Activated naive CD8-positive, alpha-beta T cell treated with anti-CD3 and anti-CD28 coated beads for 36 hours (primary cell): ENCODE measurements at places on chromosomes 2 and 18. TPM values are rescaled to one million over a fixed set of nuclear protein-coding genes. Genes with fewer than 3 reads are reported as not detected.

- H3K4me3 ChIP-seq, result no peak overlapping the region
- peaks cover 13% of the 10 kb centered on the region for H3K4me1 ChIP-seq
- no peak for DNase-seq
Measured at GRCh38 chr2:38394041-38394440, 17.0 kb upstream of the ATL2 start.

- H3K27ac ChIP-seq, result no peak overlapping the region
- H3K36me3 ChIP-seq, result peaks cover 1% of the 10 kb centered on the region
- H3K27me3 ChIP-seq, result peaks cover 3% of the 10 kb centered on the region
- H3K4me3 ChIP-seq, result no peak overlapping the region
- H3K4me1 ChIP-seq, result peaks cover 12% of the 10 kb centered on the region
Measured at GRCh38 chr2:32864334-32865111, 82.2 kb upstream of the LTBP1 start.

- no peaks in the 10 kb centered on the region for H3K4me1 ChIP-seq
- DNase-seq, result no peak
- no peaks in the 10 kb centered on the region for H3K36me3 ChIP-seq
- peaks cover 4% of the 10 kb centered on the region for H3K27me3 ChIP-seq
- H3K4me3 ChIP-seq, result no peak overlapping the region
Measured at GRCh38 chr18:75607701-75608100, 180.2 kb upstream of the SMIM21 start.

Gene SPAG16
- total RNA-seq, result 9.9 TPM
